Renal cortical epithelial cell (primary cell): ENCODE measurements at places on chromosomes 5 and 9.

- no peak for DNase-seq
Observed at GRCh38 chr9:126420135-126420534, 93.5 kb downstream of the MVB12B start.

- no peak for DNase-seq
Observed at GRCh38 chr5:133072021-133072420, 20.2 kb downstream of the HSPA4 start.

DNA sequence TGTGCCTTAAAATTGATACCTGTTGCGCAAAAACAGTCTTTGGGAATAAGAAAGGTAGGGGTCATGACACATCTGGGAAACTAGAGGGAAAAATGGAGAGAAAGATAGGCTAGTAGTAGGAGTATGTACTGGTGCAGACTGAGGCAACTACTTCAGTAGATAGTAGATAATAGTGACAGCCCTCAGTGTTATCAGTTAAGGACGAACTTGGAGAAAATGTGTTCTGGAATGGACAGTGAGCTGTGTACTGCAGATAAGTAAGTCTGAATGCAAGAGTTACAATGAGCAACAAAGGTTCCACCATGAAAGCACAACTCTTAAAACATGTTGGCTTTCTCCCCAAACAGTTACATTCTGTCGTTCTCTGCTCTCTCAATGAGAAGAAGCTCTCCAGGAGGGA, 6.5 kb upstream of the INSL6 start:
- DNase-seq = no peak

GRCh38 chr9:84669013-84669287, 579 bp upstream of the NTRK2 start:
- no peak for DNase-seq

- no peak for DNase-seq
Observed at GRCh38 chr9:125447202-125447802, 185.7 kb downstream of the GAPVD1 start.

GRCh38 chr5:96664669-96665068, 2.5 kb downstream of the CAST start:
- DNase-seq = peak; percentile 37

- no peak for DNase-seq
Observed at GRCh38 chr5:176474476-176474875, 26.3 kb downstream of the FAF2 start.

DNA sequence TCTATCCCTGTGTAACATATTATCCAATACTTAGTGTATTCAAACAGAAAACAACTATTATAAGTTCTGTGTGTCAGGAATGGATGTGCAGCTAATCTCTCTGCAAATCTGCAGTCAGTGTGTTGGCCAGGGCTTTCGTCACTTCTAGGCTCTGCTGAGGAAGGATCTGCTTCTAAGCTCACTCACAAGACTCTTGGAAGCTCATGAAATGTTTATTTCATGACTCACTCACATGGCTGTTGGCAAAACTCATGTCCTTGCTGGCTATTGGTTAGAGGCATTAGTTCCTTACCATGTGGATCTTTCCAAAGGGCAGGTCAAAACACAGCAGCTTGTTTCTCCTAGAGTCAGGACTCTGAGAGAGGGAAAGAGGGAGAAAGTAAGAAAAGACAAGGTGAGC, 367.4 kb upstream of the SMARCA2 start:
- peak; percentile 7 for DNase-seq

- DNase-seq = no peak
Observed at GRCh38 chr9:103991698-103992097, 102.4 kb upstream of the SMC2 start.

DNA sequence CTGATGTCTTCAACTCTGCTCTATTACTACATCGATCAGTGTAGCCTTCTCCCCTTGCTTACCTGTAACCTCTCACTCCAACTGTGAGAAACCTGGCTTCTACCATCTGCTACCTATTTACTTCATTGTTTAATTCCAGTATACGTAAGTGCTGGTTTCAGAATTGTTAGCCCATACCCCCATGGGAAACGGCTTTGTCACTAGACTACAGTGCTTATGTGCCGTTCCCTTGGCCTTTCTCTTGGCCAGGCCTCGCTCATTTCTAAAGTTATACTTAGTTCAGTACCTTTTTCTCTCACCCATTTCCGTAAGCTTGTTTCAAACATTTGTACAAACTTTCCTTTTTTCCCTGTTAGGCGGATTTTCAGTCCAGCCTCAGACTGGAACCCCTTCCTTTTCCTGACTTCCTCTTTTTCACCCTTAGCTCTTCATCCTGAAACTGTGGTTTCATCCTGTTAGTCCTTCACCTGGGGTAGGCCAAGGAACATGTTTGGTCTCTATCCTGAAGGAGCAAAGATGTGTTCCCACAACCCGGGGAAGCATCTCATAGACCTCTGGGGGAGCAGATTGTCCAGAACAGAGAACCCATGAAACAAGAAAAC, 21.7 kb downstream of the ALG2 start:
- no peak for DNase-seq

DNA sequence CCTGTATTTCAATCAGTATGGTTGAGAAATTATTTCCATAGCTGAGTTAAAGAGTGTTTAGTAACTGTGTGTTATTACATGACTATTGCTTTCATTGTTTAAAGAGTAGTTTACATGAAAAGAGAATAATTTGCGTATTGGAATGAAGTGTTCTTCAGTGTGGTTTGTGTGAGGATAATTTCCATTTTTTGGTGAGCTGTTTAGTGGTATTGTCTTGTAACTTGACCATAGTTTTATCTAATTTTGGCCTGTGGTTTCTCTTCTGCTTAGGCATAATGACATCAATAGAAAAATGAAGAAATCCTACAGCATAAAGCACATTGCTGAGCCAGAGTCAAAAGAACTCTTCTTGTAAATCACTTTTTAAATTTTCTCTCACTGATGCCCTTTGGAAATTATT, 151.2 kb downstream of the SNCAIP start:
- no peak for DNase-seq

- no peak for DNase-seq
Observed at GRCh38 chr5:149188383-149188782, 47.1 kb downstream of the ABLIM3 start.

- DNase-seq = no peak
Observed at GRCh38 chr9:36156116-36156515, 13.1 kb upstream of the CCIN start.

DNA sequence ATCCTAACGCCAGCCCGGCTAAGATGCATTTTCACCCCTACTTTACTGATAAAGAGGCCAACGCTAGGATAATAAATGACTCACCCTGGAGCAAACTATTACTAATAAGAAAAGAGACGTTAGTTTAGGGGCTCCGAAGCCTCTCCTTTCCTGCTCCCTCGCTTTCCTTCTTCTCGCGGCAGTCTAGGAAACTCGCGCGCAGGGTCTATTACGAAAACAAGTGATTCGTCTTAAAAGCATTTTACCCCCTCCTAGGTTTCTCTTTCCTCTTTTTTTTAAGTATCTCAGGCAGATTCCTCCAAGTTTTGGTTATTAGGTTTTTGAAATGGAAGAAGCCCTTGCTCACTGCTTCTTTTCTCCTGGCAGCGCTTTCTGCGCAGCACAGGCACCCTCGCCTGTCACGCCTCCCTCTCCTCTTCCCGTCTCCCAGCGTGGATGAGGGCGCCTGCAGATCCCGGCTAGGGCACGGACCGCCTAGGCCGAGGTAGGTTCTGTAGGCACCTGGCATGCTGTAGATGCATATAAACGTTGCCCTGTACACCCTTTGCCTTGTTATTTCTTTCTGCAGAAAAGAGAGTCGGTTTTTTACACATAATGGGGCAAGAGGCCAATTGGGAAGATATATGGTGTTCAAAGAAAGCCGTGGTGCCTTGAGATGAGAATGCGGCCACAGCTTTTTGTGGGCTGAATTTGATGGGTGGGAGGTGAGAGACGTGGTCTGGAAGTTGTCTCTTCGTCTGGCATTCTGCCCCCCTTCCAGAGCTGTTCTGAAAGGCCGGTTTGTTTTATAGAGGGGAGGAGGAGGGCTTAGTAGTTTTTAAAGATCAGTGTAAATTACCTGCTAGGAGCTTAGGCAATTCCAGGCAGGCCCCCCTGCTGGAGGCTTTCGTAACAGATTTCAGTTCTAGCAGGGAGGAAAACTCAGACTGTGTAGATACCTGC, 983 bp downstream of the GCNT1 start:
- DNase-seq = peak; percentile 56

DNA sequence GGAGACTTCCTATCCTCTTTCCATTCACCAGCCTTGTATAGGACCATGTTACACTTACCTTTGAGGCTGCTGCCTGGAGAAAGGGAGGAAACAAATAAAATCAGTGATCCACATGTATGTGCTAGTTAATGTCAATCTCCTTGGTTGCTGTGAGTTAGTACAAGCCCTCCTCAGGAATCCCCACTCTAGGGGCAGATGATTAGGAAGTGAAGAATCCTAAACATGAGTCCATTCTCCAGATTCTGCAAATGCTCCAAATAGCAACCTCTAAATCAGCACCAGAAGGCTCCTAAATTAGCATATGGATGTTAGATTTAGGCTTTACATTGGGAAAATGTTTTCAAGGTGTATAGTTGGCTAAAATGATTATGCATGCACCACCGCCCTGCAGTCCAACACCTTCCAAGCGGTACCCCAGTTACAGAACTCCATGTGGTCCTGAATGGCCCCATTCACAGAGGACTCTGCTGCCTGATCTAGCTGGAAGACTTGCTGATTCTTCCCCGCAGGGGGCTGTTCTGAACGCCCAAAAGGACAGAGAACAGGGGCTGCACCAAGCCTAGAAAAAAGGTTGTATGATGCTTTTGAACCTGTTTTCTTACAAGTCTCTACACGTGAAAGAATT, 123.2 kb downstream of the TLE1 start:
- no peak for DNase-seq

GRCh38 chr5:1438871-1439270, 6.4 kb downstream of the SLC6A3 start:
- no peak for DNase-seq

- no peak for DNase-seq
Observed at GRCh38 chr5:96726802-96727201, 64.6 kb downstream of the CAST start.

GRCh38 chr5:150356575-150357294, 762 bp upstream of the TCOF1 start:
- DNase-seq = no peak

GRCh38 chr9:125428060-125428901, 166.7 kb downstream of the GAPVD1 start:
- DNase-seq = no peak
